ENCODE measurements at places on chromosomes 7 and 10.

DNA sequence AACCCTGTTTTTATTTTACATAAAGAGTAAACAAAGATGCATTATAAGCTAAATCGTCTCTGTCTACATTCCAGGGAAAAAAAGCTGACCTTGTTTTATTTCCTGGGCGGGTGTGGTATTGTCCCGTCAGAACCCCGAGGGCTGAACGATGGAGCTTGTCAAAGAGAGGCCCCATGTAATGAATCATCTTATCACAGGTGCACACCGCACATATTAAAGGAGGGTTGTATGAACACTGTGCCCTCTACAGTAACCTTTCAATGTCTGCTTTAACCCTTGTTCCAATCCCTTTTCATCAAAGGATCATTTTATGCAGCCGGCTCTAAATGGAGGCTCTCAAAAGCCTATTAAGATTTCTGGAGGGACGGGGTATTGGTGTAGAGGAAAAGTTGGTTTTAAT is 158.5 kb upstream of the YAE1 start:
- H3K27me3 ChIP-seq, result no peaks in the 10 kb centered on the region
- no peaks in the 10 kb centered on the region for H3K36me3 ChIP-seq
- no peaks in the 10 kb centered on the region for H3K4me1 ChIP-seq
- no peak for DNase-seq
- H3K4me3 ChIP-seq, result no peak overlapping the region

GRCh38 chr7:41415471-41416207 is 287.3 kb downstream of the INHBA start:
- H3K36me3 ChIP-seq, result no peaks in the 10 kb centered on the region
- no peak overlapping the region for H3K4me3 ChIP-seq
- no peaks in the 10 kb centered on the region for H3K4me1 ChIP-seq
- DNase-seq, result no peak

DNA sequence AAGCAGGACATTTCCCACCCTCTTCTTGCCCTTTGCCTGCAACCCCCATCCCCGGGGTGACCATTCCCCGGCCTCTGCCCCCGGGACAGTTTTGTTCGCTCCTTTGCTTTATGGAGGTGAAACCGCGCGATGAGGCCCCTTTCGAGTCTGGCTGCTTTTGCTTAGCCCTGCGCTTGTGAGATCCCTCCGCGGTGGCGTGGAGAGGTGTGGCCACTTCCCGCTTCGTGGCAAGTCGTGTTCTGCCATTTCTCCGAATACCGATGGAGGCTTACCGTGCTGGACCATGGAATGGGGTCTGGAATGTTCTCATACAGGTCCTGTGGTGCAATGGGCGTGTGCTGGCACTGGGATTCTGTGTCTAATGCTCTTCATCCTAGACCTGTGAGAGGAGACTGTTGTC is 106.7 kb downstream of the LHPP start:
- no peak overlapping the region for H3K27ac ChIP-seq
- H3K27me3 ChIP-seq, result no peaks in the 10 kb centered on the region
- H3K36me3 ChIP-seq, result no peaks in the 10 kb centered on the region
- no peak for DNase-seq

- no peaks in the 10 kb centered on the region for H3K27me3 ChIP-seq
- no peak overlapping the region for H3K4me3 ChIP-seq
- H3K27ac ChIP-seq, result no peak overlapping the region
- no peak for DNase-seq
- no peaks in the 10 kb centered on the region for H3K4me1 ChIP-seq
Measured at GRCh38 chr10:89258881-89259280, 7.3 kb upstream of the LIPA start.

DNA sequence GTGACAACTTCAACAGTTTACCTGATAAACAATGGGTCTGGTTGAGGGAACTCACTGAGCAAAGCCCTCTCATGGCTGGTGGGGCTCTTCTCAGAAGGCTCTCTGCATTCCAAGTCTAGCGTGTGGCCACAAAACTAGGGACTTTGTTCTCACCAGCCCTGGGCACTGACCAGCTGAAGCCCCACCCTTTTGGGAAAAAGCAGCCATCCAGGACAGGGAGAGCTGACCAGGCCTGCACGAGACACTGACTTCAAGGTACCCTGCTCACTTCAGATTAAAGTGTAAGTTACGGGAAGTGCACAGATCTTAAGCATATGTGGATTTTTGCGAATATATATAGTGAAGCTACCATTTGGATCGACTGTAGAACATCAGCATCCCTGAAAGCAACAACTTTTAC is 67.4 kb upstream of the LRRC4 start:
- no peak overlapping the region for H3K27ac ChIP-seq
- no peaks in the 10 kb centered on the region for H3K4me1 ChIP-seq
- H3K36me3 ChIP-seq, result peaks cover 7% of the 10 kb centered on the region
- H3K27me3 ChIP-seq, result no peaks in the 10 kb centered on the region
- DNase-seq, result no peak
- no peak overlapping the region for H3K4me3 ChIP-seq

DNA sequence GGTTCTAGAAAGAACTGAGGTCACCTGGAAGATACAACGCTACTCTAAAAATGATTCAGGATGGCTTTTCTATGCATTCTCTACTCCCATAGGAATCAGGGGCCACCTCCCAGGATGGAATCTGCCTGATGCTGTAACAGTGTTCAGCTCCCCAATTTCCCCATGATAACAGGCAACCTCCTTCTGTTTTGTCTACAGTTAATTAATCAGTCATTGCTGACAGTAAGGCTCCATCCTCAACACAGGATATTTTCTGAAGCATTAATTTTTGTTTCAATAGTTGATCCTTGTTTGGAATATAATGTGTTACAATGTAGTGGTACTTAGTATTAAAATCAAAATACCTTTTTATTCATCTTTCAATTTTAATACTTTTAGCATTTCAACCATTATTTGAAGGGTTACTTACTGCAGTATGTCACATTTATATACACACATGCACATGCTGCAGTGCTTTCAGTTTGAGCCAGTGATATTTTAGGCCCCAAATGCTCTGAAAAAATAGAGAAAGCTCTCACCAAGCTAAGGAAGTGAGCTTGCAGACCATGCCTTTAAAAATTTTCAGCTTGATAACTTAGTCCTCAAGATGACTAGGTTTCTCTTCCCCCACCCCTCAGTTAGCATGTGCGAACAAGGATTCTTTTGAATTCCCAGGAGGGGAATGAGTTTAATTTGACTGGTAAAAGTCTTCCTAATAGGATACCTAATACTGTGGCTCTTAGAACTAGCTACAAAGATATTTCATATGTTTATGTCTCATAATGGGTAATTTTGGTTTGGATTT is 592 bp upstream of the PIK3CG start:
- H3K27ac ChIP-seq, result no peak overlapping the region
- peak overlapping the region; percentile 32 for H3K4me3 ChIP-seq
- no peaks in the 10 kb centered on the region for H3K36me3 ChIP-seq
- no peaks in the 10 kb centered on the region for H3K27me3 ChIP-seq
- DNase-seq, result no peak

DNA sequence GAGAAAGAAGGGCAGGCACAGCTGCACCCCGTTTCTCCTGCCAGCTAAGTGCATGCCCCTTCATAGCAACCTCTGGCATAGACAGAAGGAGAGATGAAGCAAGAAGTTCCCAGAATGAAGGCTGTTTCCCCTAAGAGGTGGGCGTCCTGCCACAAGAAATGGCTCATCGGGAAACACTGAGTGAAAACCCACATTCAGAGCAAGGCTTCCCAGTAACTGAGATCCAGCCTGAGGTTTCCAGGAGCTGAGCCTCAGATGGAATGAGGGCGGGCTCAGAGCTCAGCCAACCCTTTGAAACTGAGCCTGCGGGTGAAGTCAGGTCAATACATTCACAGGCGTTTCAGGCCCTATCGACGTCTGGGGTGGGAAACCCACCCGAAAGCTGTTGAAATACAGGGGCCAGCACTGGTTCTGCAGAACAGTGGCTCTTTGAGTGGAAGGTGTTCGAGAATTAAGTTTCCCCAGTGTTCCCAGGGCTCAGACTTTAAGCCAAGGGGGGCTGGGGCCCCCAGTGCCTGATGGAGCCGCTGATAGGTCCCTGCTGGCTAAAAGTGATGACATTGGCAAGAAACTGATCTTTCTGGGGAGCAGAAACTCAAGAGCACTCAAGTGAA is 510.2 kb downstream of the RPS24 start:
- peak; percentile 93 for DNase-seq
- H3K27me3 ChIP-seq, result no peaks in the 10 kb centered on the region
- H3K4me3 ChIP-seq, result no peak overlapping the region

DNA sequence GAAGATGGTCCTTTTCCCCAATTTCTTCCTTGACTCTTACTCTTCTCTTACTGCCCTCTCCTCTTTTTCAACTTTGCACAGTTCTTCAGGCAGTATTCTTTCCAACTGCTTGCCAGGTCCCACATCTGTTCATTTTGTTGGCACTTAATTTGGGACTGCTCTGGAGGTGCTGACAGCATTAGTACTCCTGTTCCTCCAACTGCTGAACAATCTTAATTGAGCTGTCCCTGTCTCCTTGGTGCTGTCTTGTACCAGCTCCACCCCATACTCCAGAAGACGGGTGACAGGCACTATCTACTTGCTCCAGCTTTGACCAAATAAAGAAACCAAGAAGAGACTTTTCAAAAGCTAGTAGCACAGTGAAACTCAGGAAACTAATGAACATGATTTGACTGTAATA is 160.0 kb downstream of the PDE1C start:
- no peak overlapping the region for H3K4me3 ChIP-seq
- no peak for DNase-seq
- peaks cover 17% of the 10 kb centered on the region for H3K4me1 ChIP-seq
- H3K36me3 ChIP-seq, result no peaks in the 10 kb centered on the region
- H3K27me3 ChIP-seq, result no peaks in the 10 kb centered on the region

DNA sequence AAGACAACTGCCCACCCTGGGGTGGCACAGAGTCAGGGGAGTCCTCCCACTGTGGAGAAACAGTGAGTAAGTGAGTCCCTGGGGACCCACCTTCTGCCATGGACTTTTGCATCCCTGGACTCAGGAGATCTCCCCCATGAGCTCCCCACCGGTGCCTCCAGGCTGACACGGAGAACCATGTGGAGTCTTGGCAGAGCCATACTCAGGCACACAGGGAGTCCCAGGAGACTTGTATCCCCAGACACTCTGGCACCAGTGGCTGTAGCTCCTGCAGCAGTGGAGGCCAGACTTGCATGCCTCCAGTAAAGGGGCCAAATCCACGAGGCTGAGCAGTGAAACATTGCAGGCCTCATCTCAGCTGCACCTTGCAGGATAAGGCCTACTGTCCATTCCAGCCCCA is 791.4 kb downstream of the PCDH15 start:
- DNase-seq, result no peak
- H3K4me3 ChIP-seq, result no peak overlapping the region
- no peaks in the 10 kb centered on the region for H3K36me3 ChIP-seq
- no peaks in the 10 kb centered on the region for H3K4me1 ChIP-seq
- no peak overlapping the region for H3K27ac ChIP-seq

GRCh38 chr7:111668711-111669110 is 106.4 kb upstream of the IMMP2L start:
- no peak for DNase-seq
- no peak overlapping the region for H3K27ac ChIP-seq
- H3K36me3 ChIP-seq, result no peaks in the 10 kb centered on the region
- H3K4me1 ChIP-seq, result no peaks in the 10 kb centered on the region
- no peak overlapping the region for H3K4me3 ChIP-seq

- no peaks in the 10 kb centered on the region for H3K4me1 ChIP-seq
- H3K27me3 ChIP-seq, result peaks cover 48% of the 10 kb centered on the region
- no peak overlapping the region for H3K27ac ChIP-seq
Measured at GRCh38 chr10:101145750-101146391, 14.8 kb downstream of the TLX1 start.

GRCh38 chr10:83310688-83311087 is 828.6 kb upstream of the GHITM start:
- no peak overlapping the region for H3K27ac ChIP-seq
- H3K4me3 ChIP-seq, result no peak overlapping the region
- H3K36me3 ChIP-seq, result no peaks in the 10 kb centered on the region
- no peaks in the 10 kb centered on the region for H3K27me3 ChIP-seq
- H3K4me1 ChIP-seq, result no peaks in the 10 kb centered on the region
- no peak for DNase-seq

- no peaks in the 10 kb centered on the region for H3K36me3 ChIP-seq
- H3K27me3 ChIP-seq, result no peaks in the 10 kb centered on the region
- no peaks in the 10 kb centered on the region for H3K4me1 ChIP-seq
- H3K27ac ChIP-seq, result no peak overlapping the region
- DNase-seq, result no peak
Measured at GRCh38 chr7:81777697-81778096, 7.8 kb upstream of the HGF start.

DNA sequence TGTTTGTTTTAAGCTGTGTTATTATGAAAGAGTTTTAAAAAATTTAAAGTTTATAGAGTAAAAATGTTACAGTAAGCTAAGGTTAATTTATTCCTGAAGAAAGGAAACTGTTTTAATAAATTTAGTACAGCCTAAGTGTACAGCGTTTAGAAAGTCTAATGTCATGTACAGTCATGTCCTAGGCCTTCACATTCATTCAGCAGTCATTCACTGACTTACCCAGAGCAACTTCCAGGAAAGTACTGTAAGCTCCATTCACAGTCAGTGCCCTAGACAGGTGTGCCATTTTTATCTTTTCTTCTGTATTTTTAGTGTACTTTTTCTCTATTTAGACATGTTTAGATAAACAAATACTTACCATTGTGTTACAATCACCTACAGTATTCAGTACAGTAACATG is 126.8 kb downstream of the TPK1 start:
- H3K4me1 ChIP-seq, result no peaks in the 10 kb centered on the region
- no peaks in the 10 kb centered on the region for H3K27me3 ChIP-seq
- H3K36me3 ChIP-seq, result no peaks in the 10 kb centered on the region
- H3K27ac ChIP-seq, result no peak overlapping the region
- no peak overlapping the region for H3K4me3 ChIP-seq

DNA sequence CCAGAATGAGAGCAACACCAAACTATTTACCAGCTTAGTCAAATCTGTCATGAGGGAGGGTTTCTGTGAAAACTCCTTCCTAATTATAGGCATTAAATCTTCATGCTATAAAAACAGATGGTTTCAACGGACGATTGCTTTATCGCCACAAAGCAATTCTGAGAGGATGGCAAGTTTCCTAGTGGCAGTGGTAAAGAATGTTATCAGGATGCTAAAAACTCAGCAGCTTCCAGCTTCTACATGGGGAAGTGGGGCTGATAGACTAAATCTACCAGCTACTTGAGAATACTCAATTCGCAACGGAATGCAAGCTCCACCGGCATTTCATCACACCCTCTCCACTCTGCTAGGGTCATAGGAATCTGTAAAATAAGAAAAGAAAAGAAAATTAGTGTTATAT is 41.8 kb downstream of the JCAD start:
- peak overlapping the region; percentile 30 for H3K27ac ChIP-seq
- H3K27me3 ChIP-seq, result no peaks in the 10 kb centered on the region
- peaks cover 12% of the 10 kb centered on the region for H3K36me3 ChIP-seq
- peaks cover 49% of the 10 kb centered on the region for H3K4me1 ChIP-seq
- no peak overlapping the region for H3K4me3 ChIP-seq

DNA sequence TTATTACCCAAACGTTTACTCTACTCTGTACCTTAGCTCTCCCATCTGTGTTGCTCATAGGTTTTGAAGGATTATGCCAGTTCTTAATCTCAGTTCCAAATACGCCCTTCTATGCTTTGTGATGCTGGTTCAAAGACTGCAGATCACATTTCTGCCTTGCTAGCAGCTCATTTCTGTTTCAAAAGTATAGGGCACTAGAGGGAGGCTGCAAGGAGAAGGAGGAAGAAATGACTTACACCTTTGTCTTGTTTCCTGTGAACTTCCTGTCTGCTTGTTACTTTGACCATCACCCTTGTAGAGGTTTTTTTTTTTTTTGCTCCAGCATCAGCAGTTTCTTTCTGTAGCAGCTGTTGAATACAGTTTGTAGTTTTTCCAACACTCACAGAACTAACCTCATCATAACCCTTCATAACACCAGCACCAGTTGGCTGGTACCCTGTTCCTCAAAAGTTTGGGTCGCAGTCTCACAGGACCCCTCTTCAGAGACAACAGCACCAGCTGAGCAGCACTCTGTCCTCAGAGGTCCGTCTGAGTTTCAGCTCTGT is 16.5 kb downstream of the SLK start:
- DNase-seq, result no peak
- no peak overlapping the region for H3K27ac ChIP-seq
- no peaks in the 10 kb centered on the region for H3K27me3 ChIP-seq
- no peaks in the 10 kb centered on the region for H3K36me3 ChIP-seq
- H3K4me1 ChIP-seq, result peaks cover 4% of the 10 kb centered on the region
- H3K4me3 ChIP-seq, result no peak overlapping the region

All from right atrium auricular region (tissue), 2 donors.